Esophagus (tissue), 2 donors: ENCODE measurements at places on chromosomes 2 and 18. TPM values are rescaled to one million over a fixed set of nuclear protein-coding genes. Genes with fewer than 3 reads are reported as not detected.

The KCNG2 gene
- 0.04 TPM for polyA plus RNA-seq

The MC5R gene
- polyA plus RNA-seq: 0.20 TPM

The GDF7 gene
- polyA plus RNA-seq: 0.56 TPM

The GCG gene
- polyA plus RNA-seq: 0.14 TPM

The ILKAP gene
- polyA plus RNA-seq: 41.4 TPM

The RNF144A gene
- 2.0 TPM for polyA plus RNA-seq

The HDLBP gene
- 197 TPM for polyA plus RNA-seq

The PSMA8 gene
- 0.04 TPM for polyA plus RNA-seq

The CKAP2L gene
- polyA plus RNA-seq: 1.6 TPM

The WNT6 gene
- 0.76 TPM for polyA plus RNA-seq

The ZBTB7C gene
- 20.6 TPM for polyA plus RNA-seq

The GPR17 gene
- 1.6 TPM for polyA plus RNA-seq

The DNAJC5G gene
- 0.05 TPM for polyA plus RNA-seq

The AAMP gene
- 45.0 TPM for polyA plus RNA-seq

The SLC9A4 gene
- 2.0 TPM for polyA plus RNA-seq

The GALNT5 gene
- 5.6 TPM for polyA plus RNA-seq

The PLCD4 gene
- 4.3 TPM for polyA plus RNA-seq

The FN1 gene
- polyA plus RNA-seq: 48.8 TPM

The C2orf15 gene
- polyA plus RNA-seq: 0.63 TPM

The IL37 gene
- polyA plus RNA-seq: 0.12 TPM

The ERBB4 gene
- polyA plus RNA-seq: 0.06 TPM

The FMNL2 gene
- polyA plus RNA-seq: 5.3 TPM

The GAREM1 gene
- polyA plus RNA-seq: 6.1 TPM

The KIAA2012 gene
- polyA plus RNA-seq: not detected

The GALM gene
- polyA plus RNA-seq: 3.4 TPM

The CTAGE1 gene
- not detected for polyA plus RNA-seq

The CAPG gene
- polyA plus RNA-seq: 273 TPM

The COL4A3 gene
- polyA plus RNA-seq: 0.18 TPM

The PLGLB1 gene
- 0.68 TPM for polyA plus RNA-seq

The EPB41L3 gene
- 13.6 TPM for polyA plus RNA-seq

The PMAIP1 gene
- polyA plus RNA-seq: 14.4 TPM

The CYS1 gene
- polyA plus RNA-seq: 0.29 TPM

The COBLL1 gene
- 18.0 TPM for polyA plus RNA-seq

The NOSTRIN gene
- 6.3 TPM for polyA plus RNA-seq

The LRP1B gene
- 0.02 TPM for polyA plus RNA-seq

The KIF1A gene
- polyA plus RNA-seq: 0.06 TPM

The LIPG gene
- polyA plus RNA-seq: 1.4 TPM

The MEP1B gene
- not detected for polyA plus RNA-seq
